ENCODE measurements at places on chromosomes 13 and 19.

DNA sequence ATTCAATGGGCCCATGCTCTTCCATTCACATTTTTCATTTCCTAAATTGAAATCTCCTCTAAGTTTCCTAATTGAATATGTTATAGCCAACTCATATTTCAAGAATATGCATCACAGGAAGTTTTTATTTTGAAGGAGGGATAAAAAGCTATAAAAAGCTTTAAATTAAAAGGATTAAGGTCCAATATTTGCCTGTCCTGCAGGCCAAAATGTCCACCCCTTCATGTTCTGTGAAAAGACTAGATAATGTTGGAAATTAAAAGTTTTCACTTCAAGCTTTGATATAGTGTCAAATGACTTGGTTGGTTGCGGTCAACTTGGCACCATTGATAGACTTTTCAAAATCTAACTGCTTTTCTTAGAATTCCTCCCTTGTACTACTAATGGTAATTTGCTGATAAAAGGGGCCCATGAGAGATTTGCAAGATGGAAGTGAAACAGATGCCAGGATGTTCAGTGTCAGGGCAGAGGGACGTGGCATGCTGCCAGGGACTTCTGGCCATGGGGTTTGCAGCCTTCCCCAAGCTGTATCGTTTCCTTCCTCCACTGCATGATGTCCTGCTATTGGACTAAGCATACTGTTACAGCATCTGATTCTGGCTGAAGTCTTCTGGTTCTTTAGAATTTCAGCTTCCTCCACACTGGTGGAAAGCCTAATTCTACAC, 547.3 kb upstream of the MIR17HG start:
- no peak for DNase-seq

DNA sequence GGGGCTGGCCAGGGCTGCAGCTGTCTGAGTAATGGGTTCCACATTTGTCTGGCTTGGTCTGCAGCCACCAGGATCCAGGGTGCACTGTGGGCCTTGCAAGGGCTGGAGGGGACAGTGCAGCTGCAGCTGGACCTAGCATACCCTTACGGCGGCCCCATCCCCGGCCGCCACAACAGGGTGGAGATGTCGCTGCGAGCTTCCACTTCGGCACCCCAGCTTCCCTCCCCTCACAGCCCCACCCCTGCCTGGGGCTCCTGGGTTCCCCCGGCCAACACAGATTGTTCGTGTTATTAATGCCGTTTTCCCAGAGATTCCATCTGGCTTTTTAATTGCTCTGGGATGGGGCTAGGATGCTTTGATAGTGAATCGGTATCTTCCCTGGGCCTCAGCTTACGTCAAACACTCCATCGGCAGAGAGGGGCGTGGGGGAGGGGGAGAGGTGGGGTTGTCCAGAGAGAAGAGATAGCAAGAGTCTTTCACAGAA, 5.8 kb downstream of the CEBPA start:
- DNase-seq: no peak

- no peak for DNase-seq
These were observed 215.2 kb downstream of the NBEA start for GRCh38 chr13:35157143-35157755.

DNA sequence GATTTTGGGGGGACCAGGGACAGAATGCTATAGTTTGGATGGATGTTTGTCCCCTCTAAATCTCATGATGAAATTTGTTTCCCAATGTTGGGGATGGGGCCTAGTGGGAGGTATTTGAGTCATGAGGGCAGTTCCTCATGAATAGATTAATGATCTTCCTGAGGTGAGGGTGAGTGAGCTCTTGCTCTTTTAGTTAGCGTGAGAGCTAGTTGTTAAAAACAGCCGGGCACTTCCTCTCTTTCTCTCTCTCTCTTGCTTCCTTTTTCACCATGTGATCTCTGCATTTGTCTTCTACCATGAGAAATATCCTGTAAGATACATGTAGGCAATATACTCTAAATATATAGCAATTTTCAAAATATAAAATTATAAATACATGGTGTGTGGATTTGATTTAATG, 290.8 kb upstream of the PCDH9 start:
- DNase-seq: no peak

- DNase-seq: no peak
These were observed 12.9 kb downstream of the NHLRC3 start for GRCh38 chr13:39051157-39051556.

GRCh38 chr19:10109528-10109927, 2.0 kb upstream of the P2RY11 start:
- DNase-seq: no peak

DNA sequence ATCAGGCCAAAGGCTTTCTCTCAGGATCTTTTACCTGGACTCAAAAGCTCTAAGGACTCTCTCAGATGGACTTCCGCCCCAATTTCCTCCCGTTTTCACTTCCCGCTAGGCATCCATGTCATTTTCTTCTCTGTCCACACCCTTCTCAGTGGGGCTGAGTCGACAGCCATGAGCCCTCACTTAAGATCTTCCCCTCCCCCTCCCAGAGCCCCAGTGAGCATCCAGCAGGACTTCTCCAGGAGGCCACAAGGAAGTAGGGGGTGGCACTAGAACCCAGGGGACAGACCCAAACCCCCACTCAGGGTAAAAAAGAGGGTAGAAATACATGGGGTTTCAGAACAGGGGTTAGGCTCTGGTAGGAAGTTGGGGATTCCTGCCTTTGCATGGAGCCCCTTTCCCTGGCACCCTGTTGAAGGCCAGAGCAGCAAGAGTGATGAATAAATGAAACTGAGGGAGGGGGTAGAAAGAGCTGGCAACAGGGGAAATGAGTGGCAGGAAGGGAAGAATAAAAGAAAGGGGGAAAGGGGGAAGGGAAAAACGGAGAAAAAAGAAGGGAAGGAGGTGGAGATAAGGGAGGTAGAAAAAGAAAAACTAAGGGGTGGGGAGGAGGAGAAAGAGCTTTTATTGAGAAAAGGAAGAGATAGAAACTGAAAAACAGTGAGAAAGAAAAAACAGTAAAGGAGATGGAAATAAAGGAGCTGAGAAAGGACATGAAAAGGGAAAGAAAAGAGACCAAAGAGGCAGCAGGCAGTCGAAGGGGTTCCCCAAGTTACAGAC, 42.3 kb downstream of the DEDD2 start:
- DNase-seq: no peak

- no peak for DNase-seq
These were observed 7.0 kb downstream of the NCLN start for GRCh38 chr19:3192684-3193083.

DNA sequence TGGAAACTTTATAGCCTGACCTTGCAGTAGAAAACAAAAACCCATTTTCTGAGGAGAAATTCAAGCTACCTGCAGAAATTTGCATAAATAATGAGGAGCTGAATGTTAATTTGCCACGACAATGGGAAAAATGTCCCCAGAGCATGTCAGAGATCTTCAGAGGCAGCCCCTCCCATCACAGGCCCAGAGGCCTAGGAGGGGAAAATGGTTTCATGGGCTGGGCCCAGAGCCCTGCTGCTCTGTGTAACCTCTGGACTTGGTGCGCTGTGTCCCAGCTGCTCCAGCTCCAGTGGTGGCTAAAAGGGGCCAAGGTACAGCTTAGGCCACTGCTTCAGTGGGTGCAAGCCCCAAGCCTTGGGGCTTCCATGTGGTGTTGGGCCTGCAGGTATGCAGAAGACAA, 257.9 kb downstream of the NHLRC3 start:
- no peak for DNase-seq

DNA sequence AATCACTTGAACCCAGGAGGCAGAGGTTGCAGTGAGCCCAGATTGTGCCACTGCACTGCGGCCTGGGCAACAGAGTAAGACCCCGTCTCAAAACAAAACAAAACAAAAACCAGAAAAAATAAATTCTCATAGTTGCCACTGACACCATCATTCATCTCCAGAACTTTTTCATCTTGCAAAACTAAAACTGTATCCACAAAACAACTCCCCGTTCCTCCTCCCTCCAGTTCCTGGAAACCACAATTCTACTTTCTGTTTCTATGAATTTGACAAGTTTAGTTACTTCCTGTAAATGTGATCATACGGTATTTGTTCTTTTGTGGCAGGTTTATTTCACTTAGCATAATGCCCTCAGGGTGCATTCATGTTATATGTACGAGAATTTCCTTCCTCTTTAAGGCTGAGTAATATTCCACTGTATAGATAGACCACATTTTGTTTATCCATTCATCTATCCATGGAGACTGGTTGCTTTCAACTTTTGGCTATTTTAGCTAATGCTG, 13.2 kb upstream of the ADGRE5 start:
- no peak for DNase-seq

GRCh38 chr19:53977429-53977990, 13.9 kb upstream of the CACNG6 start:
- peak; percentile 43 for DNase-seq

- peak; percentile 95 for DNase-seq
These were observed at the start of gene DCAF15 for GRCh38 chr19:13952154-13952930. Gene DCAF15, plus strand, starts transcription at chr19:13952509. Its CDS starts 4 bp downstream, at chr19:13952513.

DNA sequence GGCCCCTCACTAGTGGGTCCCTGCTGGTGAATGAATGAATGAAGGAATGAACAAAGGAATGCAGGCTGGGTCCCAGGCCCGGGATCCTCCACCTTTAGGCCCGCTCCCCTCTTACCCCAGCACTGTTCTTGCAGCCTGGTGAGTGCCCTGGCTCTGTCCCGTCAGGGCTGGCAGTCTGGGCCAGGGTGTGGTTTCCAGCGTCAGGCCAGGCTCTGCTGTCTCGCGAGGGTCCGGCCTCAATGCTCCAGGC, 317 bp downstream of the LYL1 start:
- no peak for DNase-seq

GRCh38 chr13:39107561-39107960, 69.3 kb downstream of the NHLRC3 start:
- no peak for DNase-seq

DNA sequence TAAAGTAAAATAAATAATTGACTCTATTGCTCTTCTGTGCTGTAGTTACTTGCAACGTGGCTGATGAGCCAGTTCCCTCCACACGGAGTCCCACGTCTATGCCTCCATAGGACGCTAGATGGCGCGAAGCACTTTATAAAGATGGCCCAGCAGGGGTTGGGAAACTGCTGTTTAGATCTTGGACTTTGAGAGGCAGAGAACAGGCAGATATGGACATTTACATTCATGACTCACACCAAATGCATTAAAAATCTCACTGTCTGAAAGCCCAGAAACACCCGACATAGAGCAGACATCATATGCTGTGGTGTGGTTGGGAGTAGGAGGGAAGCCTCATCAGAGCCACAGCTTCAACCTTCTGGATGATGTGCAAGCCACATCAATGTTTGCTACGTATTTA, 643.1 kb upstream of the ARGLU1 start:
- no peak for DNase-seq

GRCh38 chr13:29598321-29598720, 2.8 kb upstream of the SLC7A1 start:
- no peak for DNase-seq

Data from stimulated activated CD8-positive, alpha-beta memory T cell treated with anti-CD3 and anti-CD28 coated beads, Interleukin-7, amount 100 ng/mL, for 1 hour (primary cell).